ENCODE measurements at places on chromosomes 5 and 9.

GRCh38 chr9:122551371-122551770, 1.5 kb upstream of the OR1N2 start:
- no peak for DNase-seq

DNA sequence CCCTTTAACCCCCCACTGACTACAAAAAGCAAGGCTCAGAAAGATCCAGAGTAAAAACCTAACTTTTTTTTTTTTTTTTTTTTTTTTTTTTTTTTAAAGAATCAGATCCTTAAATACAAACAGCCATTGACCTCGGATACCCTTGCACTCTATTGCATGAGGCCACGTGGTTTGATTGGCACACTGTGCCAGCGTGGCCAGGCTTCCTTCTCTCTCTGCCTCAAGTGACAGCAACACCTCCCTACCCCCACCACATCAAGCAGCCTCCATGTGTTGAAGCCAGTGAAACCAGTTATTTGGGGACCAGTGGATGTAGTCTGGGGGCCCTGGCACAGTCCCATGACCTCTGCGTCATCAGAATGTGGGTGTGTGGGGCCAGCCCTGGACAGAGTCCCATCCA, 71.4 kb downstream of the OTULIN start:
- no peak for DNase-seq

GRCh38 chr5:66012271-66012670, 85.9 kb downstream of the ERBIN start:
- no peak for DNase-seq

- DNase-seq, result no peak
These were observed 64.5 kb upstream of the ADAMTS2 start for GRCh38 chr5:179409806-179410205.

DNA sequence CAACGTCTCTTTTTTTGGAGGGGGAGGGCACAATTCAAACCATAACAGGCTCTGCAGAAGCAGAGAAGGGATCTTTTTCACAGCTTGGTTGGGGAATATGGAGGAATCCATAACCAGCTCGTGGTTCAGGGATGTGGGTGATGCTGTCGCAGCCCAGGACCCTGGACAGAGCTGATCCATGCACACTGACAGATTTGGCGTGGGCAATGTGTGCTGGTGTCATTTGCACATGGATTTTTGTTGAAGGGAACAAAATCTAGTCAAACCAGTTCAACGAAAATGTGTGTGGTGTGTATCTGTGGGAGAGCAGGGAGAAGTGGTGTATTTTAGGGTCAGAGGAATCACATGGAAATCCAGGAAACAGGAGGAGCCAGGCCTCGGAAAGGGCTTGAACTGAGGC, 4.2 kb downstream of the DOCK2 start:
- DNase-seq, result no peak

GRCh38 chr5:168135897-168136296, 155.5 kb upstream of the WWC1 start:
- no peak for DNase-seq

GRCh38 chr5:54669285-54669684, 151.7 kb downstream of the SNX18 start:
- DNase-seq, result no peak

Data from stimulated activated naive CD8-positive, alpha-beta T cell treated with anti-CD3 and anti-CD28 coated beads, Interleukin-15, amount 100 ng/mL, for 72 hours (primary cell).